ENCODE measurements at places on chromosomes 3 and 15.

- H3K4me3 ChIP-seq: no peak overlapping the region
- no peaks in the 10 kb centered on the region for H3K27me3 ChIP-seq
- no peaks in the 10 kb centered on the region for H3K36me3 ChIP-seq
- no peak overlapping the region for H3K27ac ChIP-seq
- peaks cover 2% of the 10 kb centered on the region for H3K4me1 ChIP-seq
- no peak for DNase-seq
Observed at GRCh38 chr15:76433798-76434400, 97.3 kb downstream of the ISL2 start.

DNA sequence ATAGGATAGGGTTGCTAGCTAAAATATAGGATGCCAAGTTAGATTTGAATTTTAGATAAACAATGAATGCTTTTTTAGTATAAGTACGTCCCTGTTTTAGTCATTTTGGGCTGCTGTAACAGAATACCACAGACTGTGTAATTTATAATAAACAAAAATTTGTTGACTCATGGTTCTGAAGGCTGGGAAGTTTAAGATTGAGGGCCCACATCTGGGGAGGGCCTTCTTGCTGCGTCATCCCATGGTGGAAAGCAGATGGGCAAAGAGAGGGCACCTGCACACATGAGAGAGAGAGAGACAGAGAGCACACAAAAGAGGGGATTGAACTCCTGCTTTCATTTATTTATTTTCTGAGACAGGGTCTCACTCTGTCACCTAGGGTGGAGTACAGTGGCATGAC lies 246.5 kb downstream of the EPHB1 start:
- H3K36me3 ChIP-seq: no peaks in the 10 kb centered on the region
- no peaks in the 10 kb centered on the region for H3K27me3 ChIP-seq
- no peak for DNase-seq
- no peak overlapping the region for H3K27ac ChIP-seq
- 0 out of 2 replicates have a peak, but pooled peaks cover 2% of the 10 kb centered on the region for H3K4me1 ChIP-seq
- H3K4me3 ChIP-seq: no peak overlapping the region

DNA sequence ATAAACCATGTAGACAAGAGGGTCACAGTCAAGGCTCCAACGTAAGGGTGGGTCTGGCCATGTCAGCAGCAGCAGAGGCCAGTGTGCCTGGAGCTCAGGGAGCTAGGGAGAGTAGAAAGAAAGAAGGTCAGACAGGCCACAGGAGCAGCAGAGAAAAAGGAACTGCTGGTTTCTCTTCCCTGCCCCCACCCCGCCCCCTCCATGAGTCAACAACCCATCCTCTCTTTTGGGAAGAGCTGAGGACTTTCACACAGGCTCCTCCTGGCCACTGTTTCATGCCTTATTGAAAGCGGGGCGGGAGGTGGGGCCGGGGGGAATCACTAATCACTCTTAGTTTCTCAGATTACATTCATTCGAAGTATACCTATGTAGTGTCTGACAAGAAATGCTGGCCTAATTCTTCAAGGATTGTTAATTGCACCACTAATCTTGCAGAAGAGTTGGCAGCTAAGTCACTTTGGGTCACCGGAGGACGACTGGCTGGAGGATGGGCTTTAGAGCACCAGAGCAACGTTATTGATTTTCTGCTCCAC lies 9.1 kb upstream of the SCG3 start:
- DNase-seq: no peak
- no peaks in the 10 kb centered on the region for H3K27me3 ChIP-seq
- H3K4me1 ChIP-seq: peaks cover 2% of the 10 kb centered on the region

DNA sequence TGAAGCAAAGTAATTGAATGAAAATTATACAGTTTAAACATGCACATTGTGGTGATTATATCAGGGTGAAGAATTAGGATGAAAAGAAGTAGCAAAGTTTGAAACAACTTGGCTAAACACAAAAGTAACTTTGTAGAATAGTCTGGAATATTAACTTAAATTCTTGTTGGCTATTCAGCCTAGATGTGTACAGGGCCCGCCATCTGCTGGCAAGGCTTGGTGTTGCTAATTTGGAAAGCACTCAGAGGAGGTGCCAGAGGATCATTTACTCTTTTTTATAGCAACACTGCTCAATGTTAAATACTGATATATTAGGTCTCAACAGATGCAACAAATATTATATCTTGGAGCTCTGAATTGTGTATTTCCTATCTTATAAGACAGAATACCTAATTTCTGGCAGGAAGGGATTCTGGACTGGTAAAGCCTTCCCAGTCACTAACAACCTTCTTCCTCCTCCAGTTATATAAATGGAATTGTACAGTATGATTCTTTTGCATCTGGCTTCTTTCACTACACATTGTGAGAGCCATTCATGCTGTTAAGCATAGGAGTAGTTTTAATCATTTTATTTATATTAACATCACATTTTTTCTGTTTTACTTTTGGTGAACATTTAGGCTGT lies 36.1 kb downstream of the TTC23 start:
- no peak overlapping the region for H3K27ac ChIP-seq
- H3K36me3 ChIP-seq: peaks cover 2% of the 10 kb centered on the region
- H3K27me3 ChIP-seq: no peaks in the 10 kb centered on the region
- no peaks in the 10 kb centered on the region for H3K4me1 ChIP-seq
- peak; percentile 9 for DNase-seq
- H3K4me3 ChIP-seq: no peak overlapping the region

GRCh38 chr3:88003115-88003755 lies 55.6 kb downstream of the CGGBP1 start:
- H3K27ac ChIP-seq: no peak overlapping the region
- no peaks in the 10 kb centered on the region for H3K27me3 ChIP-seq
- H3K4me1 ChIP-seq: no peaks in the 10 kb centered on the region
- no peak overlapping the region for H3K4me3 ChIP-seq
- DNase-seq: no peak
- no peaks in the 10 kb centered on the region for H3K36me3 ChIP-seq

GRCh38 chr15:68874788-68875187 lies 54.1 kb upstream of the ANP32A start:
- no peak overlapping the region for H3K27ac ChIP-seq
- DNase-seq: no peak
- no peaks in the 10 kb centered on the region for H3K36me3 ChIP-seq
- H3K4me1 ChIP-seq: no peaks in the 10 kb centered on the region

DNA sequence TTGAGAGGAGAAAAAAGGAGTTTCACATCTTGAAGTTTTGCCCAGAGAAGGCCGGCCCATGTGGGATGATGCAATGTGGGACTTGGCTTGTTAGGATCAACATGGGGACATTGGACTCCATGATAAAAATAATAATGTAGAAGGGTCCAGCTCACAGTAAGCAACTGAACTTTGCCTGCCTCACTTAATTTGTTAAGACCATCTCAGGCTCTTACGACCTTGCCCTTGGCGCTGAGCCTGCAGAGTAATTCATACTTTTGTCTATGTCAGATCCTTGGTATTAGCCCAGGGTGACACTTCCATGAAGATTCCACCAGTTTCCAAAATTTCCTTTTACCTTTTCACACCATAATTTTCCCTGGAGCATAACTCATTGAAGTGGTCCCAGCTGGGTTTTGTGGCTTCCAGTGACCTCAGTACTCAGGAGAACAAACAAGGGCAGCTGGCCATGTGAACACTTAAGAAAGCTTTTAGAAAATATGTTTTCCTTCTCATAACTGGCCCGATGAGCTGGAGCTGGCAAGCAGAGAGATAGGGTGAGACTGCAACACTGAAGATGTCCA lies 315.4 kb upstream of the RASGRP1 start:
- H3K27me3 ChIP-seq: no peaks in the 10 kb centered on the region
- H3K4me3 ChIP-seq: no peak overlapping the region
- H3K27ac ChIP-seq: no peak overlapping the region
- no peak for DNase-seq

- DNase-seq: peak; percentile 29
- no peak overlapping the region for H3K4me3 ChIP-seq
- no peaks in the 10 kb centered on the region for H3K4me1 ChIP-seq
- no peaks in the 10 kb centered on the region for H3K36me3 ChIP-seq
Observed at GRCh38 chr3:114418724-114419543, 125.1 kb downstream of the TIGIT start.

- no peak overlapping the region for H3K27ac ChIP-seq
- no peaks in the 10 kb centered on the region for H3K36me3 ChIP-seq
- DNase-seq: no peak
- no peak overlapping the region for H3K4me3 ChIP-seq
- no peaks in the 10 kb centered on the region for H3K4me1 ChIP-seq
Observed at GRCh38 chr15:90425726-90426346, 37.8 kb downstream of the IQGAP1 start.

DNA sequence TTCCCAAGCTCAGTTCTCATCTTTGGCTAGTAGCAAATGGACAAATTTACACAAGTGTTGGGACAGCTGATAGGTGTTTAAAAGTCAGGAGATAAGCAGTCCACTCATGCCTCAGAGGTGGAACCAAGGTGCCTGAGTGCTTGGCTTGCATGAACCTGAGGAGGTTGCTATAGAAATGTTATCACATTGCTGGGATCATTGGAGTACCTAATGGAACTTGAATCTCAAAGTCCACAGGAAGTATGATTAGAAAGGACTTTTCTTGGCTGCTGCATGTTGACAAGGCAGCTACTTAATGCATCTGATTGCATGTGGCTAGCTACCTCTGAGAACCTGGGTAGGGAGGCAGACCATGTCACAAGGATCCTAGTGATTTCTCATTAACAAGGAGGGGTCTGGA lies 39.5 kb upstream of the C3orf80 start:
- no peaks in the 10 kb centered on the region for H3K36me3 ChIP-seq
- DNase-seq: no peak
- no peak overlapping the region for H3K27ac ChIP-seq
- H3K27me3 ChIP-seq: no peaks in the 10 kb centered on the region

GRCh38 chr3:48301800-48302166 lies 31.7 kb downstream of the SPINK8 start:
- H3K4me3 ChIP-seq: peak overlapping the region; percentile 65
- H3K27ac ChIP-seq: no peak overlapping the region
- 0 out of 2 replicates have a peak, but pooled peaks cover 2% of the 10 kb centered on the region for H3K4me1 ChIP-seq
- no peaks in the 10 kb centered on the region for H3K27me3 ChIP-seq

- no peaks in the 10 kb centered on the region for H3K27me3 ChIP-seq
- peaks cover 3% of the 10 kb centered on the region for H3K4me1 ChIP-seq
- no peak for DNase-seq
- no peaks in the 10 kb centered on the region for H3K36me3 ChIP-seq
Observed at GRCh38 chr15:51048308-51048707, 46.4 kb downstream of the TNFAIP8L3 start.

GRCh38 chr3:72448375-72448823 lies 399.8 kb downstream of the SHQ1 start:
- H3K4me1 ChIP-seq: no peaks in the 10 kb centered on the region
- DNase-seq: no peak
- no peaks in the 10 kb centered on the region for H3K36me3 ChIP-seq
- peaks cover 2% of the 10 kb centered on the region for H3K27me3 ChIP-seq
- H3K4me3 ChIP-seq: no peak overlapping the region

GRCh38 chr15:68175526-68175925 lies 29.6 kb downstream of the CALML4 start:
- H3K27ac ChIP-seq: no peak overlapping the region
- H3K4me1 ChIP-seq: no peaks in the 10 kb centered on the region
- H3K36me3 ChIP-seq: no peaks in the 10 kb centered on the region
- no peaks in the 10 kb centered on the region for H3K27me3 ChIP-seq

All from iPS DF 6.9 (cell line).